Right ventricle myocardium inferior (tissue), 1 donor: ENCODE measurements at places on chromosomes 13 and 19. TPM values are rescaled to one million over a fixed set of nuclear protein-coding genes. Genes with fewer than 3 reads are reported as not detected.

- peak; percentile 68 for DNase-seq
Observed at GRCh38 chr19:2550431-2551171, 74.7 kb downstream of the GADD45B start.

DNA sequence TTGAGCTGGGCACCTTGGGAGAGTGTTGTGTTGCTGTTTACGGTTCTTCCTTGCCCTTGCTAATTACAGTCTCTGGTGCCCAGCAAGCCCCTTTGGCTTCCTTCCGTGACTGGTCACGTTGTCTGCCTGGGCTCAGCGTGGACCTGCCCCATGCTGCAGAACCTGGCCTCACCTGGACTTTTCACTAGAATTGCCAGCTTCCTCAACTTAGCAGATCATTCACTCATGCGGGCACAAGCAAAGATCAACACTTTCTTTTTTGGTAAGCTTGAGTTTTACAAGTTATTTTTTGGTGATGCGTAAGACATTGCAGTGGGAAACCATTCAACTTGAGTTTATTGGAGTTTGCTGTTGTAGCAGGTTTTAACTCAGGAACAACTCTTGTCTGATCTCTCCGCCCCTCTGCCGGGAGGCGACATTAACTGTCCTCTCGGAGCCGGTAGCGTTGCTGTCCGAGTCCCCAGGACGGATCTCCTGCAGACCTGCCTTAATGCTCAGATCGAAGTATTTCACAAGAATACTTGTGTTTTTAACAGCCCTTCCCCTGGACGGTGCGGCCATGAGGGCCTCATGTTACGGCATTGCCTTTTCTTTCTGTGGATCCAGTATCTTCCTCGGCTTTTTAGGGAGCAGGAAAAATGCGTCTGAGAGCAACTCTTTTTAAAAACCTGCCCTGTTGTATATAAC, 15.7 kb upstream of the TEX29 start:
- no peak for DNase-seq

- peak; percentile 91 for DNase-seq
Observed at GRCh38 chr19:10292206-10292788, 2.5 kb downstream of the ICAM5 start.

LGI4 gene
- total RNA-seq = 10.0 TPM

DNA sequence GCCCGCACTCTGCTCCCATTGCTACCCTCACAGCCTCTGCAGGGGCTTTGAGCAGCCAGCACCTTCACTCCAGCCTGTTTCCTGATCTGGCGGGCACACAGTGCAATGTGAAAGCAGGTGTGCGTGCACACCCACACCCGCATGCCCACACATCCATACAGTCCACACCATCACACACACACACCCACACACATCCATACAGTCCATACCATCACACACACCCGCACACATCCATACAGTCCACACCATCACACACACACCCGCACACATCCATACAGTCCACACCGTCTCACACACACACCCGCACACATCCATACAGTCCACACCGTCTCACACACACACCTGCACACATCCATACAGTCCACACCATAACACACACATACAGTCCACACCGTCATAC, 28.0 kb downstream of the PIAS4 start:
- DNase-seq = no peak

GRCh38 chr13:33383724-33384577, 98.4 kb upstream of the STARD13 start:
- DNase-seq = no peak

DNA sequence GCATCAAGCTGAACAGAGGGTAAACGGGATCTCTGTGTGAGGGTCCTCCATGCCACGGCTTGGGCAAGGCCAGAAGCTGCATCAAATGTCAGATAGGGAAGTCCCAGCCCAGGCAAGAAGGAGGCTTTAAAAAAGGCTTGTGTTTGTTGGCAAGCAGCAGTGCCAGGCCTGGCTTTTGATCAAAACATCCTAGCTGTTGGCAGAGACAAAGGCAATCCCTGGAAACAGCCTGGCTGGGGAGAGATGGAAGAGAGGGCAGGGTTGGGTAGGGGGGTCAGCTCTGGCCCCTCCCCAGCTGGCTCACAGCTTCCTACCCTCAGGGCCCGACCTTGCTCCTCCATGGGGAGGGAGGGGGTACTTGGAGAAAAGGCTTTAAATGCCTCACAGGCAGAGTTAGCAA, 61.8 kb upstream of the KCTD15 start:
- no peak for DNase-seq

- DNase-seq = no peak
Observed at GRCh38 chr19:46319613-46320012, 22.8 kb downstream of the HIF3A start.

ZNF77 gene
- total RNA-seq = 2.6 TPM

GRCh38 chr19:44142059-44142433, 692 bp downstream of the ZNF234 start:
- no peak for DNase-seq

GRCh38 chr13:25673711-25674110, 301.9 kb downstream of the ATP8A2 start:
- DNase-seq = no peak

SUGT1 gene
- total RNA-seq = 55.5 TPM

- no peak for DNase-seq
Observed at GRCh38 chr19:31387717-31388301, 38.6 kb upstream of the TSHZ3 start.

PSG5 gene
- total RNA-seq = not detected

DNA sequence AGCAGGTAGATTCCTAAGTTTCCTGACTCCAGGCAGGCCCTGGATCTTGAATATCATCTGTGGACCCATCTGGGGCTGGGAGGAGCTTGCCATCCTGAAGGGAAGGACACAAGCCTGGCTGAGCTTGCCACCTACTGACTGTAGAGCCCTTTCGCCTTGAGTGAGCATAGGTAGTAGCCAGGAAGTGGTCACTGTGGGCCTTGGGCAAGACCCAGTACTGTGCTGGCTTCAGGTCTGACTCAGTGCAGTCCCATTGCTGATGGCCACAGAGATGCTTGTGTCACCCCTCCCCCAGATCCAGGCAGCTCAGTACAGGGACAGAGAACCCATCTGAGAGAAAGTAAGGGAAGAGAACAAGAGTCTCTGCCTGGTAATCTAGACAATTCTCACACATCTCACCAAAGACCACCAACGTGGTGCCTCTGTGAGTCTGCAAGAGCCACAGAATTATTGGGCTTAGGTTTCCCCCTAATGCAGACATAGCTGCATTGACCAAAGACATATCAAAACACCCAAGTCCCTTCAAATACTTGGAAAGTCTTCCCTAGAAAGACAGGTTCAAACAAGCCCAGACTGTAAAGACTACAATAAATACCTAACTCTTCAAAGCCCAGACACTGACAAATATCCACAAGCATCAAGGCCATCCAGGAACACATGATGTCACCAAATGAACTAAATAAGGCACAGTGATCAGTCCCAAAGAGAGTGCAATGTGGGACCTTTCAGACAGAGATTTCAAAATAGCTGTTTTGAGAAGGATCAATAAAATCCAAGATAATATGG, 108.2 kb upstream of the WASF3 start:
- DNase-seq = no peak

TJP3 gene
- total RNA-seq = 0.62 TPM

DNA sequence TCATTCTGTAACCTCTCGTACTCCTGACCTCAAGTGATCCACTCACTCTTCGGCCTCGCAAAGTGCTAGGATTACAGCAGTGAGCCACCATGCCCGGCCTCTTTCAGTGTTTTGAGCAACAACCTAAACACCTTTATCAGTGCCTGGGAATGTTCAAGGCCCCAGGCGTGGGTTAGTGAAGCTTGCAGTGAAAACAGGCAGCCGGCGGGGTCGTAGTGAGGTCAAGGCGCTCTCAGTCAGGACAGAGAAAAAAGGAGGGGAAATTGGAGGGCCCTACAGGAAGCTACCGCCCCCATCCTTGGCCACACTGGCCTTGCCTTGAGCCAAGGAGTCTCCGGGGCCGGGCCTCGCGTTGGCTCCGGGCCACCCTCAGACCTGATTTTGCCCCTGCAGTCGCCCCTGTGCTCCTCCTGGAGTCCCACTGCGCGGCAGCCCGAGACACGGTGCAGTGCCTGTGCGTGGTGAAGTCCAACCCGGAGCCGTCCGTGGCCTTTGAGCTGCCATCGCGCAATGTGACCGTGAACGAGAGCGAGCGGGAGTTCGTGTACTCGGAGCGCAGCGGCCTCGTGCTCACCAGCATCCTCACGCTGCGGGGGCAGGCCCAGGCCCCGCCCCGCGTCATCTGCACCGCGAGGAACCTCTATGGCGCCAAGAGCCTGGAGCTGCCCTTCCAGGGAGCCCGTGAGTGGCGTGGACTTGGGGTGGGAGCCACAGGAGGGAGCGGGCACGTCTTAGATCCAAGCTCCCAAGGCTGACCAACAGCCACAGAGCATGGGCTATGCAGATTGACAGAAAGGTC, 17.7 kb downstream of the MAG start:
- no peak for DNase-seq

DNA sequence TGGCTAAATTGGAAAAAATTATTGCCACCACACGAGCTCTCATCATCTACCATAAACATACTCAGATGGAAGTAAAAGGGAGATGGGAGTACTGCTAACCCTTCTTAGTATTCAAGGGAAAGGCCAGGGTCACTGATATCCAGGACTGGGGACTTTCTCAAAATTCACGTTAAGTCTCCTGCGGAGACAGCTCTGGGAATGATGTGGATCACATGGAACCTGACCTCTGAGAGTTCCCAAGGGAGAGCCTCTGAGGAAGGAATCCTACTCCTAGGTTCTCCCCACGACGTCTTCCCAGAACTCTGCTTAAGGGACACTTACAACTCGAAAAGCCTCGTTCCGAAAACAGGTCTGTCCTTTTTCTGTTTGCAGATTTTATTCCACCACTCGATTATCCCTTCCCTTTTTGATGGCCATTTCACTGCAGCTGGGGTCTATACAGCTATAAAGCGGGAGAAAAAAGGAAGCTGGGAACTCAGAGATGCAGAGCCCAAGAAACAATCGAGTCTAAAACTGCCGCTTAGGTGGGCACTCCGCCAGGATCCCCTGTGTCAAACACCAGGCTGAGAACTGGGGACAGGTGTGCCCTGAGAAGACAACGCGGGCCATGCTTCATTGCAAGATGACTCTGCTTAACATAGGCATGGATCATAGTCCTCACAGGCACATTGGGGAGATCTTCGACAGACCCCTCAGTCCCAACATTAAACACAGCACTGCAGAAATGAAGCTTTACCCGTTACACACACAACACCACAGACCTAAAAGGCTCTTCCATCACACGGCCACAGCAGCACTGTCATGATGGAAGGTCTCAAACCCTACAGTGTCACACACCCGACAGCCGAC, 823 bp upstream of the ZNF567 start:
- no peak for DNase-seq

CEACAM16 gene
- total RNA-seq = not detected

DNA sequence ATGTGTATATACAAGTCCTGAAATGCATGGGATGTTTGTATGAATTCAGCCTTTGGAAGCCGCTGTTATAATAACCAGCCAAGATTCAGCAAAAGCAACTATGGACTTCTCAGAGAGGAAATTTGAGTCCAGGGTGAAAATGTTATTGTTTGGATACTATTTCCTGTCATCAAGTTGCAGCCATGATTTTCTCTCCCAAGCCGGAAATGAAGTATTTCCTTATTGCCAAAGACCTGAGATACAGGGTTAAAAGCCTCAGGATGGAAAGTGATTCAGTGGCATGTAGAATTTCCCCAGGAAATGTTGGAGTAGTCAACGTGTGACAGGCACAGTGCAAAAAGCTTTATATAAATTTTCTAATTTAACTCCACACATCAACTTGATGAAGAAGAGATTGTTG, 133.9 kb downstream of the IRS2 start:
- DNase-seq = no peak

GRCh38 chr19:33263325-33264023, 37.8 kb upstream of the SLC7A10 start:
- DNase-seq = no peak
